ENCODE measurements at places on chromosomes 3 and 15.

DNA sequence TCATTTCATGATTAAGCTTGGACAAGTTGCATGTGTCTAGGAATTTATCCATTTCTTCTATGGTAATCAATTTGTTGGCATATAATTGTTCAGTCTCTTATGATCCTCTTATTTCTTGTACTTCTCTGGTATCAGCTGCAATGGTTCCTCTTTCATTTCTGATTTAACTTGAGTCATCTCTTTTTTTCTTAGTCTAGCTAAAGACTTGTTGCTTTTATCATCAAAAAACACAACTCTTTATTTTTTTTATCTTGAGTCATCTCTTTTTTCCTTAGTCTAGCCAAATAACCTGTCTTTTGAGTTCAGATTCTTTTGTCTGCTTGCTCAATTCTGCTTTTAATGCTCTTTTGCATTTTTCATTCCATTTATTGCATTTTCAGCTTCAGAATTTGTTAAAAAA is 37.3 kb downstream of the UBE3A start:
- no peak for DNase-seq

DNA sequence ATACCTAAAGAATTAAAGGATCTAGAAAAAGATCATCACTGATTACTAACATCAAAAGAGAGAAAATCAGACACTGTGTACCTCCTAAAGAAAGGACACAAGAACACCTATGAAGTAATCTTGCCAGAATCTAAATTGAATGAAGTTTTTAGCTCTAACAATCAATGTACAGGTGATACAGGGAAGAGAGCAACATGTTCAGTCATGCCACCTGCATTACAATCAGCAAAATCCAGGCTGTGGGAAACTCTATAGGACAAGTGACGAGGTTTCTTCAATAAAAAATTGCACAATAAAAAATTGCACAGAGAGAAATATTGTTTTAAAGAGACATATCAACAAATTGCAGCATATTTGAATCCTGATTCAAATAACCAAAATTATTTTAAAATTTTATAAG is 93.3 kb downstream of the SEMA5B start:
- DNase-seq, result no peak

DNA sequence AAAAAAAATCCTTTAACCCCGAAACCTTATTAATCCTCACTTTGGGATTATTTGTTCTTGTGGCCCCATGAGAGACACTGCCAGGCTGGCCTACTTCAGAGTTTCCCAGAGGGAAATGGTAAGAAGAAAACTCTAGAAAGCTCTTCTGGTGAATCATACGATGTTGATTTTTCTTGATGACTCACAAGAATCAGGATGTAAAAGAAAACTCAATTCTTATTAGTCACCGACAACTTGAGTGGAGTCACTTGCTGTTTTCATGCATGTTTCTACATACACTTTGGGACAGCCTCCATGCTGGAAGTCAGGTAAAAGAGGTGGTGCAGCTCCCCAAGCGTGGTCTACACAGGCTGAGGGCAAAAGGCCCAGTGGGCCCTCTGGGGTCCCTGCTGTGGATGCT is 42.8 kb downstream of the MYO5C start:
- no peak for DNase-seq

GRCh38 chr3:112597945-112598344 is 36.1 kb downstream of the SLC35A5 start:
- DNase-seq, result no peak

DNA sequence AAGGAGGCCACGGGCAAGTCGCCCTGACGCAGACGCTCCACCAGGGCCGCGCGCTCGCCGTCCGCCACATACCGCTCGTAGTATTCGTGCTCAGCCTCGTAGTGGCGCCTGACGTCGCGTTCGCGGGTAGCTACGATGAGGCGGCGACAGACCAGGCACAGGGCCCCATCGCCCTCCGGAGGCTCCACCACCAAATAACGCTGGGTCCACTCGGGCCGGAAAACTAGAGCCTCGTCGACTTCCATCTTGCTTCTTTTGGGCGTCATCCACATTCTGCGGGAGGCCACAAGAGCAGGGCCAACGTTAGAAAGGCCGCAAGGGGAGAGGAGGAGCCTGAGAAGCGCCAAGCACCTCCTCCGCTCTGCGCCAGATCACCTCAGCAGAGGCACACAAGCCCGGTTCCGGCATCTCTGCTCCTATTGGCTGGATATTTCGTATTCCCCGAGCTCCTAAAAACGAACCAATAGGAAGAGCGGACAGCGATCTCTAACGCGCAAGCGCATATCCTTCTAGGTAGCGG is at the start of gene EPM2AIP1:
Gene EPM2AIP1 (minus strand): TSS at position 326 of the 520 bp plus-strand sequence. CDS start 54 bp downstream, at position 272.
- no peak for DNase-seq

DNA sequence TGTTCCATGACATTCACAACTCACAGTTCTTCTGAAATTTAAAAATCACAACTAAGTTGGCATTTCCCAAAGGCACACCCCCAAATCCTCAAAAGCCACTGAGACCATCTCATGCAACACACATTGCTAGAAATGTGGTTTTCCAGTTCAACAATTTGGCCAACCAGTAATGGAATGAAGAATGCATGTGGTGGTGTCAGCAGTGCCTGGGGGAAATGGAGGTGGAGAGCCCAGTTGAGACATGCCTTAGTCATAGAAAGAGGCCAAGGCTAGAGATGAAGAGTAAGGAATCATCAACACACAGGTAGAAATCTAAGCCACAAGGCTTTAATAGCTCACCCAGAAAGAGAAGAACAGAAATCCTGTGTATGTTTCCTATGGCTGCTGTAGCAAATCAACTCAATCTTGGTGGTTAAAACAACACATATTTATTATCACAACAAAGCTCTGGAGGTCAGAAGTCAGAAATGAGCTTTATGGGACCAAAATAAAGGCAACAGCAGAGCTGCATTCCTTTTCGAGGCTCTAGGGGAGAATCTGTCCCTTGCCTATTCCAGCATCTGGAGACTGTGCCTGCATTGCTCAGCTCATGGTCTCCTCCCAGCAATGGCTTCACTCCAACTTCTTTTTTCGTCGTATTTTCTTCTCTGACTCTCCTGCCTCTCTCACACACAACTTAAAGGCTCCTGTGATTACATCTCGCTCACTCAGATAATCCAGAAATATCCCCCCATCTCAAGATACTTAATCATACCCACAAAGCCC is 54.0 kb downstream of the SNTN start:
- DNase-seq, result no peak

- DNase-seq, result no peak
These were observed 138.5 kb upstream of the ABI3BP start for GRCh38 chr3:101131767-101132166.

DNA sequence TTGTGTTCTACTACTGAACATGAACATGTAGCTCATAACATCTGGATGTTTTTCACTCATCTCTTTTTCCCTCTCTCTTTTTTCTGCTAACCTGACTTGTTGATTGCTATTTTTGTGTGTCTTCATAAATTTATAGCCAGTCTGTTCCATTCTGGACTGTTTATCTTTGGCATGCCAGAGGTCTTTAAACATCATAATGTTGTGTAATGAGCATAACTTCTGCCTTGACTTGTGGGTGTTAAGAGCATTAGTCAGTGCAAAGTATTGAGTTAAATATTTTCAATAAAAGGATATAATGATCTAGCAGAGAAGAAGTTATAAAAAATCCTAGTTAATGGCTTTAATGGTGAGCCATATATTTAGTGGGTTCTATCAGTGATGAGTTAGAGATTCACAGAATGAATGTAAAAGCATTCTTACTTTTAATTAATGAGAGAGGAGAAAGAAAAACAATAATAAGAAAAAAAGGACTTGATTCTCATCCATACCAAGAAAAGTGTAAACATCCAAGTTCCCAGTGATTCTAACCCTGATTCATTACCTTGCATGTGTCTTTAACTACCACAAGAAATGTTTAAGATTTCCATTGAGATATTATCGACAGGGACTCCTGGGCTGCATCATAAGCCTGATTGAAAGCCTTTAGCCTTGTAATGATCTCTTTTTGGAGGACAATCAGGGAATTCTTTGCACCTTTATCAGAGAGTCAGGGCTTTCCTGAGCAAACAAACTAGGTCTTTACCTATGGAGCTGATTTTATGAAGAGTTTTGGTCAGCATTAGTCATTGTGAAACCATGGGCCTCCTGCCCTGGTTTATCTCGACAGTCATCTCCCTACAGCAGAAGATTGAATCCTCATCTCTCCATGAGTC is 22.9 kb downstream of the MITF start:
- DNase-seq, result no peak

GRCh38 chr15:25392806-25393205 is 46.0 kb downstream of the UBE3A start:
- DNase-seq, result no peak

Data from NCI-H2227 treated with DMSO at 0.1 percent for 48 hours (cell line).